Stimulated activated CD4-positive, alpha-beta T cell treated with anti-CD3 and anti-CD28 coated beads, Interleukin-1b, Interleukin-23, amount 100 ng/mL, for 1 hour (primary cell): ENCODE measurements at places on chromosomes 11 and 22.

- no peak for DNase-seq
These were observed 232.6 kb downstream of the CASP12 start for GRCh38 chr11:104665641-104666040.

GRCh38 chr22:46842606-46843005 lies 80.2 kb downstream of the TBC1D22A start:
- no peak for DNase-seq

GRCh38 chr11:35927682-35928081 lies 16.2 kb upstream of the LDLRAD3 start:
- DNase-seq, result no peak

DNA sequence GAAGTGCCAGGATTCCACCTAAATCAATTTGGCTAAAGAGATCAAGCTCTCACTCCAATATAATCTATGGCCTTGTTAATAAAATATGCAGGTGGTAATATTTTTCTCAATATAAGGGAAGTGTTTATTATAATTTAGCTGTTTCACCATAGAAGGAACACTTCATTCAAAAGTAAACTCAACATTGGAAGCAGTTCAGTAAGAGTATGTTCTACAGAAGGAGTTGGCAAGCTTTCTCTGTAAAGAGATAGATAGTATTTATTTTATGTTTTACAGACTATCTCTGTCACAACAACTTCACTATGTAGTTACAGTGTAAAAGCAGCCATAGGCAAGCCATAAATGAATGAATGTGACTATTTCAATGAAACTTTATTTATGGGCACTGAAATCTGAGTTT lies 313.6 kb upstream of the ANO3 start:
- DNase-seq, result no peak

DNA sequence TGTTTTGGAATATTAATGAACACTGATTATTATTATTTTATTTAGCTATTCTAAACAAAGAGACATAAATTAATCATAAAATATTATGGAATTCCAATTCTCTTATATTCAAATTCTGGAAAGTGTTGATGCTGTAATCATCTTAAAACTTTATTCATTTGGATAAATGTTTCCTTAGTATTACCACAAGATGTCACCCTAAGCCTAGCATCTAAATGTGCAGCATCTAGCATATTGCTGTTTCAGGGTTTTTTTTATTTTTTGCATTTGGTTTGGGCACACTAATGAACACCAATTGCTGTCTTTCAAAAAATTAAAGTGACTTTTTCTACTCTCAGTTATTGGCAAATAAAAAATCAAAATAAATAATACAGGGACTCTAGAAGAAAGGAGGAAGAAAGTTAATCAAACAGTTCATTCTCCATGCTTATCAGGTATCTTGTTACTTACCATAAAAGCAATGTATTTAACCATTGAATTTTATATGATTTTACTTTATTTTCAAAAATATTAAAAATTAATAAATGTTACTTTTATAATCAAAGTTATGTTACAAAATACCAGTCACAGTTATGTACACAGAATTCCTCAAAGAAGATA lies 31.8 kb downstream of the DLG2 start:
- no peak for DNase-seq

GRCh38 chr11:101913656-101914055 lies 1.2 kb upstream of the CEP126 start:
- no peak for DNase-seq

GRCh38 chr11:78906566-78906965 lies 331.9 kb upstream of the NARS2 start:
- no peak for DNase-seq

DNA sequence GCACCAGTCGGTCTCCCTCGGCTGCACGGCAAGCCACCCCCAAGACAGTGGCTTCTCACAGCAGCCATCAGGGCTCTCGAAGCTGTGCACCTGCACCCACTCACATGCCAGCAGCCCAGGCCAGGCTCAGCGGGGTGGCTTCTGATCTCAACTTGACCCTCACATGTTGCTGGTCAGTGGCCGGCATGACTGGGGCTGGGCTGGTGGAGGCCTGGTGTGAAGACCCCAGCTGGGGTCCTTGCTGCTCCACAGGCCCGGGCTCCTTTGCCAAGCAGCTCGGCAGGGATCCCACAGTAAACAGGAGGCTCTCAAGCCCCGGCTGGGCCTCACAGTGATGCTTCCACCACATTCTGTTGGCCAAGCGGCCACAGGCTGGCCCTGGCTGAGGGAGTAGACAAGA lies 128.2 kb downstream of the BRD1 start:
- no peak for DNase-seq

- DNase-seq, result no peak
These were observed 466.7 kb upstream of the B3GAT1 start for GRCh38 chr11:134878785-134879184.

DNA sequence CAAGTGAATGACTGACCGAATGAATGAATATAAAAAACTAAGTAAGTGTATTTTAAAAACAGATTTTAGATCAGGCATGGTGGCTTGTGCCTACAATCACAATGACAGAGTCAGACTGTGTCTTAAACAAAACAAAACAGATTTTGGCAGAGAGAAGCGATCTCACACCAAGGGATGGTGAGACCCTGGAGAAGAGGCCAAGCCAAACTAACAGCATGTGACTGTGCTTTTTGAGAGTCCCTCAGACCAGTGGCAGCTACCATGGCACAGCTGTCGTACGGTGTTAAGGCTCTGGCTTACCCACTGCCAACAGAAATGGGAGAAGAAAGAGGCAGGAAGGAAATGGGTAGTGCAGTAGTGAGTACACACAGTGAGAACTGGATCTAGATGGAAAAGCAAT lies 60.6 kb downstream of the SGSM3 start:
- DNase-seq, result no peak

GRCh38 chr11:44825058-44825785 lies 98.5 kb downstream of the TSPAN18 start:
- no peak for DNase-seq

- DNase-seq, result no peak
These were observed 10.7 kb downstream of the LSP1 start for GRCh38 chr11:1863352-1864216.

DNA sequence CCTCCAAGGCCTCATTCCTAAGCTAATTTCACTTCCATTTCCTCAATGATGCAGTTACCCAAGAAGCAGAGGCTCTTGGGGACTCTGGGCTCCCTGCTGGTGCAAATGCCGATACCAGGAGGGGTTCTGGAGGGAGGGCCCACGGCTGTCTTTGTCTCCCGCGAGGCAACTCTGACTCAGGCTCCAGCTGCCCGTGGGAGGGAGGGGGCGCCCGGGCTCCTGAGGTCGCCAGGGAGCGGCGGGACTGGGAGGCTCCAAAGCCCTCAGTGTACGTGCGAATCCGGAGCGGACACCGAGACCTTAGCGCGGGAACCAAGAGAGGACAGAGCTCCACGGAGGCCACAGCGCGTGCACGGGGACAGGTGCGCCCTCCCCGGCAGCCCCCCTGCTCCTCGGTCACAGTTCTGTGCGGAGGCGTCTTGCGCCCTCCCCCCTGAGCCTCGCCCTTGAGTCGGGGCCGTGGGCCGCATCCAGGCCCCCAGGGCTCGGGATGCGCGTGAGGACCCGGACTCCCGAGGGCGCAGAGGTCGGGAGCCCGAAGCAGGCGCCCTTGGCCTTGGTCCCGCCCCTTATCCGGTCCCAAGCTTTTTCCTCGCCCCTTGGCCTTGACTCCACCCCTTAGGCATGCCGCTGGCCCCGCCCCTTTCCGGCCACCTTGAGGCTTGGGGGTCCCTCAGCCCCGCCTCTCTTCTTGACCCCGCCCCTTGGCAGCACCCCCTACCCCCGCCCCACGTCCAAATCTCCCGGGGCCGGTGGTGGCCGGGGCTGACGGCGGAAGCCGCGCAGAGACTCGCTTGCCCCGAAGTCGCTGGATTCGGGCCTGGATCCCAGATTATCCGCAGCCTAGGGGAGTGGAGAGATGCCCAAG lies 4.7 kb upstream of the SHISA8 start:
- DNase-seq, result no peak

DNA sequence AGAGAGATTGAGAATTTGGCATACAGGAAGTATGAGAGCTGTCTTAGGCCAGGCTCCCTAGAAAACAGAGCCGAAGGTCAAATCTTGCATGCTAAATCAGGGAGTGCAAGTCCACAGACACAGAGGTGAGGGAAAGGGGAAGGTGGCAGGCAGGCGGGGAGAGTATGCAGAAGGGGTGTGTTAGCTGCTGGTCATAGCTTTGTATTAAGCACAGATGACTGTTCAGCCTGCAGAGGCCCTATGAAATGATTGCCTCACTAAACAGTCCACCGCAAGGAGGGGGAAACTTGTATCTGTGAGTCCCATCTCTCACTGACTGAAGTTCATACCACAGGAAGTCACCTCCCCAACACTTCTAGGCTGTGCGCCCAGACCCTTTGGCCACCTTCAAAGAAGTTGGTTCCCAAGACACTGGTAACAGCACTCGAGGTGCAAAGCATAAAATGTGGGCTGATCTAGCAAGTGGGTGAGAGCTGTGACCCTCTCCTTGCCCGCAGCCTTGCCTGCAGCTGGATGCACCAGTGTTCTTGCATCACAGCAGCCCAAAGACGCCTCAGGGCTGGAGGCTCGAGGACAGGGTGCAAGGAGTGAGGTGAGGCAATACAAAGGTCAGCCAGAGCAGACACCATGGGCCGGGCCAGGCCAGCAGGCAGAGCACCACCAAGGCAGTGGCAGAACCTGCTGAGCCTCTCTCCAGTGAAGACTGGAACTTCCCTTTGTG lies 115.3 kb upstream of the TBCEL start:
- no peak for DNase-seq

- no peak for DNase-seq
These were observed 71.7 kb downstream of the PKNOX2 start for GRCh38 chr11:125236072-125236825.

DNA sequence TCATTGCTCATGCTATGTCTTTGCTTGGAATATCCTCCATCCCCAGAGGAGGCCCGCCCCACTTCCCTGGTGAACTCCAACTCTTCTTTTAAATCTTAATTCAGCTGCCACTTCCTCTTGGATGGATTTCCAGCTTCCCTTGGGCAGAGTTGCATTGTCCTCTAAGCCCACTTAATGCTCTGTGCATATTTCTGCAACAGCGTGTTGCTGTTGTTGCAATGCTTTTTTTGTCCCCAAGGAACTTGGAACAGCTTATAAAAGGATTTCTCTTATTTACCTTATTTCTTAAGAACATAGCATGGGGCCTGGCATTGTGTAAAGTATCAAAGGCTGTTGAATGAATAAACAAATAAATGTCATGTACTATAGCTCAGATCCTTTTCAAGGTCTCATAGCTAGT lies 507.4 kb downstream of the METTL15 start:
- no peak for DNase-seq

- DNase-seq, result no peak
These were observed 63.2 kb downstream of the SHISAL1 start for GRCh38 chr22:44249376-44250147.

GRCh38 chr11:108551651-108552462 lies 41.7 kb downstream of the EXPH5 start:
- DNase-seq, result no peak

DNA sequence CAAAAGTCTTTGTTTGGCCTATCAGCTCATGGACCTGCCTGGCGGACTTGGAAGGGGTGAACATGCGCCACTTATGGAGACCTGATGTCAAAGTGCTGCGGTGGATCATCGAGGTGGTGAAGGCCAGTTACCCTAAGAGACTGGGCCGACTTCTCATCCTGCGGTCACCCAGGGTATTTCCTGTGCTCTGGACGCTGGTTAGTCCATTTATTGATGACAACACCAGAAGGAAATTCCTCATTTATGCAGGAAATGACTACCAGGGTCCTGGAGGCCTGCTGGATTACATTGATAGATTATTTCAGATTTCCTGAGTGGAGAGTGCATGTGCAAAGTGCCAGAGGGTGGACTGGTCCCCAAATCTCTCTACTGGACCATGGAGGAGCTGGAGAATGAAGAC lies 17.9 kb downstream of the ALKBH3 start:
- DNase-seq, result no peak

DNA sequence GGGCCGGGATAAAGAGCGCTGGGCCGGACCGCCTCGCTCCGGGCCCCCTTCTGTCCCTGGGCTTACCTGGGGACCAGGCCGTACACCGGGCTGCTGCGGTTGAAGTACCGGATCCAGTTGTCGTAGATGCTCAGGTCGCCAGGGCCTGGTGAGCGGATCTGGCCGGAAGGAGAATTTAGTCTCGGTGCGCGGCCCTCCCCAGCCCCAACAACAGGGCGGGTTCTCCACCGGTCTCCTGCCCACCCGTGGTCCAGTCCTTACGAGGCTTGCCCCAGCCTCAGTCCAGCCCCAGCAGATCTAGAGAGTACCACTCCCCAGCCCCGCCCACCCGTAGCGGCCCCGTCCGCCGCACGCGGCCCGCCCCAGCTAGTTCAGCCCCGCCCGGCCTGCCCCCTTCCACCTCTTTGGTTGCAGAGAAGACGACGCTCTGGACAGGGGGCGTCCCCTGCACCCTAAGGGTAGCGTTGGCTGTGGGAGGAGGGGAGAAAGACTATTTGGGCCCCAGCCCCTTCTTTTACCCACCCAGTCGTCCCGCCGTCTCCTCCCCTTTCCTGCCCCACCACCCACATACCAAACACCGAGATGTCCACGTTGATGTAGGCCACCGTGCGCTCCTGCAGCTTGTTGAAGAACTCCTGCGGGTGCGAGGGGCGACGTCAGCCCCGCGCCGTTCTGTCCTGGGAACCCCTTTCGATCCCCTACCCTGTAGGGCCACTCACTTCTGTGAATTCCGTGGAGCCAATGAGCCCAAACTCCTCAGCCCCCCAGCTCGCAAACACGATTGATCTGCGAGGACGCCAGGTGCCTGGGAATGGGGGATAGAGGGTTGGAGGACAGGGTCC lies 6.8 kb downstream of the SAC3D1 start:
- DNase-seq, result peak; percentile 2

- no peak for DNase-seq
These were observed 59.5 kb upstream of the PHF21A start for GRCh38 chr11:46180736-46181135.

DNA sequence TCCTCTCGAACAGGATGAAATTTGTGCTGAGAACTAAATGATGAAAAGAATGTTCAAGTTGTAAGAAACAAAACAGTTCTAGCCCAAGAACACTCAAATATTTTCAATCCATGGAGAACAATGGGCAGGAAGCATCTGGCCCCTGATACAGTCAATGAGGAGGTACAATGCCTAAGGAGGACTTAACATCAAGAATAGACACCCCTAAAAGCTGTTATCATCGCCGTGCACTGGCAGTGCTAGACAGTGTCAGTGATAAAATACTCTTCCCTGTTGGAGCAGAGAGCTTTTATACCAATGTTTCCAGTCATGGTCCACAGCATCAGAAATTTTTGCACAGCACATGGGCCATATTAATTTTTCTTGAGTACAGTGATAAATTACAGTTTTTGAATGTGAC lies 20.2 kb upstream of the VSTM5 start:
- no peak for DNase-seq

GRCh38 chr22:38029901-38030300 lies 27.3 kb upstream of the PICK1 start:
- no peak for DNase-seq

DNA sequence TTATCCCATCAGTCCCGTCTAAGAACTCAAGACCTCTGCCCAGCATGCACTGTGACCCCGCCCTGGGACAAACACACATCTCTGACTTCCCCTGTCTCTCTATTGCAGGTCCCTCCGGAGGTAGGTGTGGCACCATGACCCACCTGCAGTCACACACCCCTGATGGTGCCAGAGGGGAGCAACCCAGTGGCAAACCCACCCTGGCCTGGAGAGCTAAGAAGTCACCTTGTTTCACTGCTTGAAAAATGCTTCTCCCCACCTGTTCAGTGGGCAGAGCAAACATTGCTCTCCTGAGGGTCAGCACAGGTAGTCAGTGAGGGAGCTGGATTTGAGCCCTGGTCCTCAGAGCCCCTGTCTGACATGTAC lies 23.9 kb downstream of the CAPN1 start:
- no peak for DNase-seq

GRCh38 chr22:49323751-49324415 lies 503.8 kb downstream of the BRD1 start:
- DNase-seq, result no peak
